CD4-positive, alpha-beta T cell treated with Interleukin-15 for 4 hours (primary cell): ENCODE measurements at places on chromosomes 16 and 17.

GRCh38 chr17:17063546-17064122 lies 21.4 kb downstream of the MPRIP start:
- DNase-seq: no peak

DNA sequence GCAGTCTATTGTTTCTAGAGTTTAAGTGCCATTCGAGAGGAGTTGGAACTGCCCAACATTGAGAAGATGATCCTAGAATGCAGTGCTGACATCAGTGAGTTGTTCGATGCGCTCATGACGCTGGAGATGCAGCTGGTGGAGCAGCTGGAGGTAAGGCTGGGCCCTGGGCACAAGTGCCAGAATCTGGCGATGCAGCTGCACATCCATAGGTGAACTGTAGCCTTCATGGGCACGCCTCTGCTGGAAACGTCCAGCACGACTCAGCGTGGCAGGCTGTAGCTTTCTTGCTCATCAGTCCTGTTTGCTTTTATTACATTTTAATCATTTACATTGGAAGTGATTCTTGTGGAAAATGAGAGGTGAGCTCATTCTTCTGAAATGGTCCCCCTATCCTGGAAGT lies 31.7 kb downstream of the DRC3 start:
- no peak for DNase-seq

DNA sequence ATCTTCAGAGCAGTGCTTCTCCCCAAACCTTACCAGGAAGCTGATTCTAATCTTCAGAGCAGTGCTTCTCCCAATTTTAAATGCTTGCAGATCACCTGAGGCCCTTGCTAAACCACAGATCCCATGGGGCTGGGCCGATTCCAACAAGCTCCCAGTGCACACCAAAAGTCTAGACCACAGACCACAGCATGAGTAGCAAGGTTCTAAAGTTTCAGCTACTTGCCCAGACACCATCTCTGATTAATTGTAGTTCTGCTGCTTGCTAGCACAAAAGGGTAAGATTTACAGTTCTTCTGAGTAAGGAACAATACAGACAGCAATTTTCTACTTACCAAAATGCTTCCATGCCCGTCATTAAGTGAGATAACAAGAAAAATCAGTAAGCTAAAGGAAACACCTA lies 12.2 kb downstream of the CLEC3A start:
- DNase-seq: no peak

GRCh38 chr17:55238931-55239297 lies 25.8 kb upstream of the HLF start:
- no peak for DNase-seq

GRCh38 chr16:90031186-90031930 lies 12.1 kb upstream of the DBNDD1 start:
- DNase-seq: no peak

DNA sequence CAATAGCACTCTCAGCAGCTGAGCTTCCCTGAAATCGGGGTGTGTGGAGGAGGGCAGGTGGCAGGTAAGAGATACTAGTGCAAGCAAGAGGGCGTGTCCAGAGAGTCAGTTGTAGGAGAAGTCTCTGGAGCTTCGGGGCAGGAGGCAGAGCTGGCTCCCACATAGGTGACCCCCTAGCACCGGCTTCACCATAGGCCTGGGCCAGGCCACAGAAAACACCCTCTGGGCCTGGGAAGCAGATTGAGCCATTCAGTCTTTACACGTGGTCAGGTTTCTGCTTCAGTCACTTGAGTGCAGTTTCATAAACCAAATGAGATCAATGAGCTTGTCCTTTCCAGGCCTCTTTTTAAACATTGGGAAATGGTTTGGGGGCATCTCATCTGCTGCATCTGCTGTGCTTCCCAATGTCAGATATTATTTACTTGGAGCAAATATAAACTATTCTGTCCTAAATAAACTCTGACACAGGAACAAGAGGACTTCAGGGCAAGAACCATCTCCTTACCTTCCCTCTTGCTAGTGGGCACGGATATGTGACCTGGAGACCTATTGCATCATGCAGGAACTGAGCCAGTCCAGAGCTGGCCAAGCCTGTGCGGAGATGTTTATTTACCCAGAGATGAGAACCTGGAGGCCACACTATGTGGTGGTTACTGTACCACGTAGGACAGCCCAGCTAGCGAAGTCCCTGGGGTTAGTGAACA lies 16.1 kb downstream of the CCR7 start:
- DNase-seq: no peak

GRCh38 chr16:24346734-24347133 lies 90.6 kb downstream of the CACNG3 start:
- DNase-seq: no peak

- DNase-seq: no peak
These were observed 70.7 kb downstream of the CMIP start for GRCh38 chr16:81515281-81515680.

- DNase-seq: no peak
These were observed 80.1 kb downstream of the CLEC16A start for GRCh38 chr16:11024333-11025053.

GRCh38 chr17:37513711-37514110 lies 24.0 kb downstream of the DUSP14 start:
- DNase-seq: no peak

- no peak for DNase-seq
These were observed 81.6 kb upstream of the CBX4 start for GRCh38 chr17:79920751-79921410.

DNA sequence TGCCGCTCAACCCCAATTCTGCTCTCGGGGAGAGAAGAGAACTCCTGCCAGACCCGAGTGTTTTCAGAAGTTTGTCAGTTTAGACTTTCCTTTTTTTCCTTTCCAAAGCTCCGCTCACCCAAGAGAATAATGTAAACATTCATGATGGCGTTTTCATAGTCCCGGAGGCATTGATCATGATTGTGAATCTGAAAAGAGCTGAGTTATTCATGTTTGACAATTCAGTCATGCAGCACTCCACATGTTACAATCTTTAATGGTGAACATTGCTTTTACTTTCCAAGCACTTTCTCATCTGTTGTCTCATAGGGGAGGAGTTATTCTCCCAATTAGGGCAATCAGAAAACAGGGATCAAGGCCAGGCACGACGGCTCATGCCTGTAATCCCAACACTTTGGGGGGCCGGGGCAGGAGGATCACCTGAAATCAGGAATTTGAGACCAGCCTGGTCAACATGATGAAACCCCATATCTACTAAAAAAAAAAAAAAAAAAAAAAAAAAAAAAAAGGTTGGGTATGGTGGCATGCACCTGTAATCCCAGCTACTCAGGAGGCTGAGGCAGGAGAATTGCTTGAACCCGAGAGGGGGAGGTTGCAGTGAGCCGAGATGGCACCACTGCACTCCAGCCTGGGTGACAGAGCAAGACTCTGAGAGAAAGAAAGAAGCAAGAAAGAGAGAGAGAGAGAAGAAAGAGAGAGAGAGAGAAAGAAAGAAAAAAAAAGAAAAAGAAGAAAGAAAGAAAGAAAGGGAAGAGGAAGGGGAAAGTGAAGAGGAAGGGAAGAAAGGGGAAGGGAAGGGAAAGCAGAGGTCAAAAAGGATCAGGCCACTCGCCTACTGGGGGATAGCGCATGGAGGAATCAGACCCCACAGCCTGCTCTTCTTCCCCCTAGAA lies 70.0 kb upstream of the TNRC6C start:
- no peak for DNase-seq
